ENCODE measurements at places on chromosomes 12 and 14. TPM values are rescaled to one million over a fixed set of nuclear protein-coding genes. Genes with fewer than 3 reads are reported as not detected.

DNA sequence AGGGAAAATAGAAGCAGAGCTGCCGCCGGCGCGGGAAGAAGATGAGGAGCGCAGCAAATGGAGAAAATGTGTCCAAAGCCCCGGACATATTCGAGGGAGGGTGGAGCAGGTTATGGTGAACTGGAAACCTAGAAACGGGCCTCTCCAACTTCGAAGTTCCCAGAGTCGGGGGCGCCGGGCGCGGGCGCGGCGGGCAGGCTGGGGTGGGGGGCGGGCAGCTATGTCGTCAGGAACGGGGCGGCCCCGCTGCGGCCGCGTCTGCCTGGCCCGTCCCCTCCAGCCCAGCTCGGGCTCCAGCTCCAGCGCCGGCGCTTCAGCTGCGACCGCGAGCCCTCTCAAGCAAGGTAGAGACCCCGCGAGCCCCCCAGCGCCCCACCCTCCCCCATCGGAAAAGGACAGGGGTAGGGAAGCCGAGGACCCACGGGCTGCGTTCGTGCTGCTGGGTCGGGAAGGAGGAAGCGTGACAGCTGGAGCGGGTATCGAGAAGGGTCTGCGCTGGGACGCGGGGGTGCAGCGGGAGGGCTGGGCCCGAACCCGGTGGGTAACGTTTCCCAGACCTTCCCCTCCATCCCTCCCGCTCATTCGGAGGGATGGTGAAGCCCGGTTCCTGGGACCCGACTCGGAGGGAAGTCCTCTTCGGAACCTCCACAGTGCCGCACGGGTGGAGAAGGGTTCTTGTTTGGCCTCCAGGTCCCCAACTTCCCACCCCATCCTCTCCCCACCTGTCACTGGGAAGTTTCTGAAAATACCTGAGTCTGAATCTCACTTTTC is 1.0 kb downstream of the DGKA start:
- H3K4me1 ChIP-seq, result peaks cover 37% of the 10 kb centered on the region
- peak overlapping the region; percentile 86 for H3K27ac ChIP-seq
- no peaks in the 10 kb centered on the region for H3K27me3 ChIP-seq
- peak overlapping the region; percentile 76 for H3K4me3 ChIP-seq
- DNase-seq, result peak; percentile 81
- H3K36me3 ChIP-seq, result no peaks in the 10 kb centered on the region

GRCh38 chr14:67166450-67166853 is 22.8 kb upstream of the GARIN2 start:
- H3K27me3 ChIP-seq, result no peaks in the 10 kb centered on the region
- no peak overlapping the region for H3K27ac ChIP-seq
- no peaks in the 10 kb centered on the region for H3K36me3 ChIP-seq
- no peak for DNase-seq
- H3K4me1 ChIP-seq, result no peaks in the 10 kb centered on the region

GRCh38 chr14:97777622-97778355 is 980.6 kb downstream of the VRK1 start:
- DNase-seq, result no peak
- no peak overlapping the region for H3K4me3 ChIP-seq

- no peak for DNase-seq
- H3K4me1 ChIP-seq, result no peaks in the 10 kb centered on the region
- H3K36me3 ChIP-seq, result peaks cover 37% of the 10 kb centered on the region
Measured at GRCh38 chr14:81473456-81474147, 60.1 kb downstream of the SEL1L start.

The SIRT4 gene
- total RNA-seq, result 3.3 TPM

The AJUBA gene
- 5.1 TPM for total RNA-seq
